ENCODE measurements at places on chromosomes 3 and 15.

DNA sequence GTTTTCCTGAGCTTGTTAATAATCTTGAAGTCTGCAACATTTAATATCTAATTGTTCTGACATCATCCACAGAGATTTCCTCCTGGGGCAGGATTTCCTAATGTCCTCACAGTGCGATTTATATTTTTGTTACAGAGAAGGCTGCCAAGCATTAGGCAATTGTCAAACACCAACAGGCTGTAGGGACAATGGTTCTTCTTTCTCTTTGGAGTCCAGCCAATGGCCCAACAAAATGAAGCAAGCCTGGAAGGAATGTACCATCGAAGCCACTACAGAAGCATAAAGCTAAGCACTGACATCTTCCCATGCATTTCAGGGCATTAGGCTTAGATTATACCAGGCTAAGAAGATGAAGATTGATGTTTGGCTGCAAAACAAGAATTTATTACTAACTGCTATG lies 173.0 kb upstream of the FRMD4B start:
- peak; percentile 58 for DNase-seq

DNA sequence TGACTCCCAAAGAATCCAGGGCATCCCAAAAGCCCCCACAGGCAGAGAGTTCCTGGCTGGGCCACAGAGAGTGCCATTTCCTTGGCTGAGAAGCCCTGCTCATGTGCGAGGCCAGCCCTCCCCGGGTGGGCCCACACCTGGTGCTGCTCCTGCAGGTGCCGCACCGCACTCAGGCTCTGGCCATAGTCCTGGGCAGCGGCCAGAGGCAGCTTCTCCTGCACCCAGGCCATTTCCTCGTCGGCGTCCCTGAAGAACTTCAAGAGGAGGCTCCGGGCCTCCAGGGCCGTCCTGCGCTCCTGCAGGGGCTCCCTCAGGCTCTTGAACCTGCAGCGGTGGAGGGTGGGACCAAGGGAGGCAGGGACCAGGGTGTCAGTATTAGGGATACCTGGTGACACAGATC lies 18.1 kb downstream of the PLA2G4B start:
- no peak for DNase-seq

DNA sequence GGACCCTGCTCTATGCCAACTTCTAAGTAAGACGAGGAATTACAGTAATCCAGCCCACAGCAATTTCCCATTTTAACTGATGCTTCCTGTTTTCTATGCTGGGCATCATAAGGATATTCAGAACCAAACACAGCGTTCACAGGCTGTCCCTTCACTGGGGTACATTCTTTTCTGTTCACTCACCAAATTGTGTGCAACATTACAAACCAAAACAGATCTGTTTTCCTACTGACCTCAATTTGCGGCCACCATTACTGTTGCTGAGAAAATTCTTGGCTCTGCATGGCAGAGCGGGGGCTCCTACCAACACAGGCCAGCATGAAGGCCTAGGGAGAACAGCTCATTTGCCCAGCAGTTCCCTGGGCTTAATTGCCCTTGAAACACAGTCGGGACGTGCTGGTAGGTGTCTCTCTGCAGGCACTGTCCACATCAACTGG lies 76.5 kb downstream of the MYO1E start:
- DNase-seq = no peak

- DNase-seq = no peak
Measured at GRCh38 chr15:97096303-97096835, 765.9 kb downstream of the NR2F2 start.

DNA sequence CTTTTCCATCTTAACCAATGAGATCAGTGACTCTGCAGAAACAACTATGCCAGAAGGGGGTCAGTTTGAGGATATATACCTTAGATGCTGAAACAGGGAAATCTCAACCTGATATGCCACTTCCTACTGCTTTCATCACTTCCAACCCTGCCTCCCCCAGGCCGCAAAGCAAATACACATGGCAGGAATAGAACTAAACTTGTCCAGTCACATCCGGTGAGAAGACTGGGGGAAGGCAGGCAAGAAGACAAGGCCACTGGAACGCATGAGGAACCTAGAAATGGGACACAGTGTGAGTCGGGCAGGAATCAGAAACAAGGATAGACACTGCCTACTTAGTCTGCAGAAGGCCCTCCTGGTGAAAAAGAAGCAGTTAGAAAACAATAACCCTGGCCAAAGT lies 90.6 kb downstream of the MYO5A start:
- DNase-seq = peak; percentile 7

- DNase-seq = no peak
Measured at GRCh38 chr3:196695849-196696226, 16.2 kb downstream of the CEP19 start.

- peak; percentile 65 for DNase-seq
Measured at GRCh38 chr15:45187894-45188830, at the start of gene SHF. TSS of gene SHF (minus strand) at chr15:45187966. CDS start at chr15:45187951, 15 bp downstream.

DNA sequence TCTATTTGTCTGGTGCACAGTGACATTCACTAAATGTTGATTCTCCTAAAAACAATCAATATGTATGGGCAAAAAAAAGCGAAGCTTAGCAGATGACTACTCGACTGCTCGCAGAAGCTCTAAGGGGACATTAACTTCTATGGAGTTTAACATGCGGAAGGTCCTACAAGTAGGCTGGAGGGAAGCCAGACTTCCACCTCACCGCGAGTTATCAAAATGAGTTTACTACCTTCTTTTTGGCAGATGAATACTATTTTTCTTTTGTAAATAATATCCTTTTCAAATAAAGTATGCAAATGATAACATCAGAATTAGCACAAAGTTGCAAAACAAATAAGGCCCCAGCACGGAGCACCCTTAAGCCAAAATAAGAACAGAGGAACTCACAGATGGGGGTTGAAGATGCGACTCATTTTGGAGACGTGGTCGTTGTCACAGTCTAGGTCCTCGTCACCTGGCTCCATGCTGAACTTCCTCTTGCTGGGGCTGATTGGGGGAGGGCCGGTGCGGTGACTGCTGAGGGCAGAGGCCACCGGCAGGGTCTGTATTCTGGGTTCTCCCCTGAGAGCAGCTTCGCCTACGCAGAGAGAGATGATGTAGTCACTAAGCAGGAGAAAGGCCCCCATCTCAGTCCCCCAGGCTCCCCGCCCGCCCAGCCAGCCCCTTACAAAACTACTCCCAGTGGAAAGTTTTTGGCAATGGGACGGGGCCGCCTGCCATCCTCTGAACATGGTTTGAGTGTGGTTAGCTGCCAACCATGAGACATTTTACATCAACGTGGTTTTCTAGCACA lies 42.1 kb downstream of the VGLL4 start:
- DNase-seq = peak; percentile 55

GRCh38 chr15:80970018-80970657 lies 19.5 kb downstream of the MESD start:
- DNase-seq = peak; percentile 54

GRCh38 chr3:14485981-14486380 lies 54.2 kb downstream of the GRIP2 start:
- DNase-seq = no peak

GRCh38 chr3:121735047-121735696 lies 14.4 kb downstream of the GOLGB1 start:
- DNase-seq = no peak

DNA sequence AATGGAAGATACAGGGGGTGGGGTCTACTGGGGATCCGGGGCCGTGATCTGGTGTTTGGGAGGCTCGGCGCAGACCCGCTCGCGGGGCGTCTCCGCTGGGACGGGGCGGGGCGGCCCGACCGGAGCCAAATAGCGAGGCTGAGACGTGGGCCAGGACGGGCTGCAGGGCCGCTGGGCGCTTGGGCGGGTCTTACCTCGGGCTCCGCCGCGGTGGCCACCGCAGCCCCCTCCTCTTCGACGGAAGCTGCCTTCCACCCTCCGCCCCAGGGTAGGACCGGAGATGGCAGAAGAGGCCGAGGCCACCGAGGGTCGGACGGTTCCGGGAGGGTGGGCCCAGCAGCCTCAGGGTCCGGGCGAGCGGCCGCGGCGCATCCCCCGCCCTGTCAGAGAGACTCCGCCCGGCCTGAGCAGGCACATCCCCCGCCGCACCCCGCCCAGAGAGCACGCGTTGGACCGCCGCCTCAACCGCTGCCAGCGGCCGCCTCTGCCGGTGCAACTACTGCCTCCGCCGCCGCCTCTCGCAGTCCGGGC lies 399 bp downstream of the MYO9A start:
- DNase-seq = peak; percentile 79

DNA sequence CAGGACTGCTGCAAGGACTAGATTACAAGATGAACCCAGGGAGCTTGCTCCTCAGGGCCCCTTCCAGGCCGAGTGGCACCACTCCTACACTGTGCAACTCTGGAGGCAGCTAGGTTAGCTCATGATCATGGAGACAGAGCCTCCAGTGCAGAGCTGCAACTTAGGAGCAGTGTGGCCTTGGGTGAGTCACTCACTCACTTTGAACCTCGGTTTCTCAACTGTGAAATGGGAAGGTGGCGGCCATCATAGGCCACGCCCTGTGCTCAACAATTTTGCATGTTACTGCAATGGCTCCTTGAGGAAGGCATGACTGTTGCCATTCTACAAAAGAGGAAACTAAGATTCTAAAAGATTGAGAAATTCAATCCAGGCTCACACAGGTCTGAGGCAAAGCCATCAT lies 11.2 kb upstream of the CXCR6 start:
- DNase-seq = no peak

GRCh38 chr15:74750751-74751150 lies 2.1 kb downstream of the CYP1A2 start:
- no peak for DNase-seq

GRCh38 chr3:146889626-146890025 lies 284.5 kb upstream of the PLSCR5 start:
- DNase-seq = no peak

DNA sequence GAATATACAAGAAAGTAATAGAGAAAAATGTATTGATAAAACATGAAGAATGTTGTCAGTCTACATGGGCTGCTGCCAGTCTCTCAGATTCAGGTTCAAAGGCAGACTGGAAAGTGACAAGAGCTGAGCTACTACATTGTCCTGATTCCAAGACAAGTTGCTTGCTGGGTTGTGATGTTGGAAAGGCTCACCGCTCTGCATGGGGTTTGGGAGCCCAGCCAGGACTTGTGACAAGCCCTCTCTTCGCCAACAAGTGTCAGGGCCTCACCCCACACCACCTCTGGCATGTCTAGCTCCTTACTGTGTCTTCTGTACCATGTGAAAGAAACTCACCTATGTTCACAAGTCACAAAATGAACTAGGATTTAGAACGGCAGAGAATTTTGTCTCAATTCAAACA lies 43.0 kb upstream of the SH3GL3 start:
- DNase-seq = no peak

GRCh38 chr3:178217479-178217878 lies 318.8 kb upstream of the KCNMB2 start:
- no peak for DNase-seq

DNA sequence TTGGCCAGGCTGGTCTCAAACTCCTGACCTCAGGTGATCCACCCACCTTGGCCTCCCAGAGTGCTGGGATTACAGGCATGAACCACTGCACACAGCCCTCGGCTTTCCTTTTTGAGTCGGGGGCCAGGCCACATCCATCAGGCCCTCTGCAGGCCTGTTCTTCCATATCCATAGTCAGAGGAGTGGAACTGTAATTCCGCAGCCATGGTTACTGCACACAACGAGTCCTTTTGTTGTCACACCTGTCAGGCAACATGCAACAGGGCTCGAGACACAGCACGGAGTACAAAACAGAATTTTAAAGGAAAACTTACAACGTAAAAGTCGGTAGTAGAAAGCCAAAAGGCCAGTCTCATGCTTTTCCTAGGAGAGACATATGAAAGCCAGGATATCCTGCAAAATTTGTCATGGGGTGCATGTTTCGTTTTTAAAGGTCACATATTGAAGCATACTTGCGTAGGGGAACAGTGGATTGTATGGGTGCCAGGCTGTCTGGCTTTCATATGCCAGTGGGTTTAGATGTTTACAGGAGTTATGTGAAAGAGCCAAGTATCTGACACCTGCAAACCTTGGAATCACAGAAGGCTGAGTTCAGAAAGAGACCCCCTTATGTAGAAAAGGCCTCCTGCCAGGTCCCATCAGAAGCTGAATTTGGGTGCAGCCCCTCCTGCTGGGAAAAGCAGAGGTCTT lies 63.2 kb upstream of the LPP start:
- DNase-seq = peak; percentile 58

GRCh38 chr15:99727330-99727729 lies 5.9 kb downstream of the LYSMD4 start:
- no peak for DNase-seq

All from stomach (tissue), 19 donors.